ENCODE measurements at places on chromosomes 4 and X. TPM values are rescaled to one million over a fixed set of nuclear protein-coding genes. Genes with fewer than 3 reads are reported as not detected.
A peak's percentile ranks its signal among the peaks of the same experiment; 100 is the strongest.

- peak; percentile 99 for DNase-seq
Measured at GRCh38 chr4:53476232-53477037, 99.0 kb downstream of the FIP1L1 start.

DGKK gene
- total RNA-seq = not detected

DNA sequence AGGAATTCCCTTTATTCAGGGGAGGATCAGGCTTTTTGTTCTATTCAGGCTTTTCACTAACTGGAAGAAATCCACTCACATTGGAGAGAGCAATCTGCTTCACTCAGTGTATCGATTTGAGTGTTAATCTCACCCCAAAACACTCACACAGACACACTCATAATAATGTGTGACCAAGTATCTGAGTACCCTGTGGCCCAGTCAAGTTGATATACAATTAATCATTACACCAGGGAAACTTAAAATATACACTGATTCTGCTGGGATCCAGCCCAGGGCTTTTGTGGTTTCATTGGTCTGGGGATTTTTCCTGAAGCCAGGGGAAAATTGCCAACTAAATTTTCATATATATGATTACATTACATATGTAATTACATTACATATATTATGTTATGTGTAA lies 44.0 kb upstream of the GATB start:
- peak; percentile 12 for DNase-seq

CTBP1 gene
- 178 TPM for total RNA-seq

IL2 gene
- total RNA-seq = not detected

DNA sequence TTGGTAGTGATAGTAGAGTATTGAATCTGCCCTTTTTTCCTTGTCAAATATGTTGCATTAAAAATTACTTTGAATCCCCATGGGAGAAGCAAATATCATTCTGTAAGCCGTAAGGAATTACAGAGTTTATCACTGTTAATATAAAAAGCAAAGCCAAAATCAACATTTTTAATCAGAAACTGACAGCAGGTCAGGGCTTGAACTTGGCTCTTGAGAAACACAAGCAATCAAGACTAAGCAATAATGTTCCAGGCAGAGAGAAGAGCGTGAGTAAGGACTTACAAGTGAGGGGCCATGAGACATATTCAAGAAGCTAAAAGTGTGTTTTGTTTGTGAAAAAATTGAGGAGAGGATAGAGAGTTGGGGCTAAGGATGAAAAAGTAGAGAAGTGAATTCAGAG lies 68.2 kb downstream of the ARHGAP6 start:
- no peak for DNase-seq

DNA sequence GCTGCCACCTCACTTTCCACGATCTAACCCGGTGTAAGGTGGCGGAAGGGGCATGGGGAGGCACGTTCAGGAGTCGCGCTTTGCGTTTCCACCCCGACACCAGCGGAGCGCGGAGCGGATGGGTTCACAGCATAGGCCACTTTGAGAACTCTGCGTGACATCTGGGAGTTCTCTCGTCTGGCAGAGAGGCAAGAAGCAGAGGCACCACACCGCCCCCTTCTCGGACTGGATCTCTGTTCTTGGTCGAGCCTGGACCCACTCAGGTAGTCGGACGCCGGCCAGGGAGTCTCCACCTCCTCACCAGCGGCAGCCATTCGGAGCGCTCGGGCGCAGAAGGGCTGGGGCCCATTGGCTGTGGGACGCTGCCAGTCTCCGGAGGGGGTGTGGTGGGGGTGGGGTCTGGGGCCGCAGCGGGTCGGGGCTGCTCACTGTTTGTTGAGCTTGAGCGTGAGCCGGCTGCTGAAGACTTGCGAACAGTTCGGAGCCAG lies at the start of gene DACH2:
Gene DACH2 (plus strand): TSS at position 428 of the 488 bp plus-strand sequence.
- DNase-seq = peak; percentile 31

MTMR8 gene
- not detected for total RNA-seq
